ENCODE measurements at places on chromosomes 2 and 18. TPM values are rescaled to one million over a fixed set of nuclear protein-coding genes. Genes with fewer than 3 reads are reported as not detected.

FBXO48 gene
- total RNA-seq, result 0.33 TPM

METTL5 gene
- total RNA-seq, result 21.6 TPM

RNF125 gene
- 0.43 TPM for total RNA-seq

BAZ2B gene
- total RNA-seq, result 97.0 TPM

NPPC gene
- total RNA-seq, result not detected

DSG2 gene
- total RNA-seq, result 203 TPM

IMPACT gene
- total RNA-seq, result 33.7 TPM

BARD1 gene
- 22.4 TPM for total RNA-seq

LRRTM1 gene
- under 0.01 TPM for total RNA-seq

DPYSL5 gene
- total RNA-seq, result not detected

PRADC1 gene
- 9.8 TPM for total RNA-seq

SERPINB2 gene
- 0.98 TPM for total RNA-seq
